IgD-negative memory B cell (primary cell): ENCODE measurements at places on chromosomes 3 and 15. TPM values are rescaled to one million over a fixed set of nuclear protein-coding genes. Genes with fewer than 3 reads are reported as not detected.

The GOLGA6L7 gene
- not detected for polyA plus RNA-seq

The IL5RA gene
- 2.8 TPM for polyA plus RNA-seq

The LRRK1 gene
- polyA plus RNA-seq = 13.2 TPM

The KCNAB1 gene
- 0.26 TPM for polyA plus RNA-seq

The PPP1R14D gene
- polyA plus RNA-seq = 0.56 TPM

The EOMES gene
- polyA plus RNA-seq = 1.1 TPM

The ISY1 gene
- 71.9 TPM for polyA plus RNA-seq

The OR5K3 gene
- not detected for polyA plus RNA-seq

The ZNF662 gene
- polyA plus RNA-seq = not detected

The HYAL1 gene
- polyA plus RNA-seq = 0.14 TPM

The GOLGA8T gene
- polyA plus RNA-seq = not detected

The AADACL2 gene
- not detected for polyA plus RNA-seq

The PRKCI gene
- polyA plus RNA-seq = 12.9 TPM

The MST1R gene
- 1.2 TPM for polyA plus RNA-seq

The ZWILCH gene
- polyA plus RNA-seq = 8.0 TPM

The NISCH gene
- 25.2 TPM for polyA plus RNA-seq

The GUCA1C gene
- polyA plus RNA-seq = not detected

The FANCD2OS gene
- not detected for polyA plus RNA-seq

The FRMD5 gene
- 0.30 TPM for polyA plus RNA-seq

The CIB2 gene
- polyA plus RNA-seq = 5.7 TPM

The RBP2 gene
- not detected for polyA plus RNA-seq

The CACNA2D3 gene
- polyA plus RNA-seq = not detected

The AP2M1 gene
- polyA plus RNA-seq = 249 TPM

The CHRM5 gene
- not detected for polyA plus RNA-seq

The CLDN18 gene
- not detected for polyA plus RNA-seq

The GHSR gene
- polyA plus RNA-seq = not detected

The HRG gene
- polyA plus RNA-seq = not detected

The GOLGA8J gene
- polyA plus RNA-seq = not detected

The CPEB1 gene
- 0.11 TPM for polyA plus RNA-seq

The CHD2 gene
- 131 TPM for polyA plus RNA-seq

The WDR93 gene
- polyA plus RNA-seq = not detected

The GPR171 gene
- 1.1 TPM for polyA plus RNA-seq

The FOXL2 gene
- not detected for polyA plus RNA-seq

The HERC2 gene
- polyA plus RNA-seq = 7.8 TPM

The LTF gene
- not detected for polyA plus RNA-seq

The SI gene
- polyA plus RNA-seq = not detected

The RPL35A gene
- polyA plus RNA-seq = 1,996 TPM

The FGD5 gene
- not detected for polyA plus RNA-seq

The CASR gene
- polyA plus RNA-seq = not detected

The ACSBG1 gene
- polyA plus RNA-seq = not detected

The WDR49 gene
- not detected for polyA plus RNA-seq
